ENCODE measurements at places on chromosomes 7 and 10. TPM values are rescaled to one million over a fixed set of nuclear protein-coding genes. Genes with fewer than 3 reads are reported as not detected.

DNA sequence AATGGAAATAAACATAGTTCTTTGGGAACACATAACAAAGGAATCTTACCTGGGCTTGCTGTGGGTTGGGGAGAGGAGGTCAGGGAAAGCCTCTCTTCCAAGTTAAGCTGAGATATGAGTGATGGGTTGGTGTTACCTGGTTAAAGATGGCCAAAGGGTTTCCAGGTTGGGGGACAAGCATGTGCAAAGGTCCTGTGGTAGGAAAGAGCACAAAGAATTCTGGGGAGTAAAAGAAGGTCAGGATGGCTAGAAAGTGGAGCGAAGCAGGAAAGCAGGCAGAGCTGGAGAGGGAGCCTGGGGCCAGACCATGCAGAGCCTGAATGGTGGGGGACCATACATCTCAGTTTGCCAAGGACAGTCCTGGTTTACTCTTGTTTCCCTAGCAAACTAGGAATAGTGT is 133.2 kb downstream of the CFAP58 start:
- DNase-seq = no peak

- DNase-seq = peak; percentile 97
Measured at GRCh38 chr7:75937958-75938786, 23.2 kb downstream of the POR start.

The PITX3 gene
- total RNA-seq = 6.5 TPM

DNA sequence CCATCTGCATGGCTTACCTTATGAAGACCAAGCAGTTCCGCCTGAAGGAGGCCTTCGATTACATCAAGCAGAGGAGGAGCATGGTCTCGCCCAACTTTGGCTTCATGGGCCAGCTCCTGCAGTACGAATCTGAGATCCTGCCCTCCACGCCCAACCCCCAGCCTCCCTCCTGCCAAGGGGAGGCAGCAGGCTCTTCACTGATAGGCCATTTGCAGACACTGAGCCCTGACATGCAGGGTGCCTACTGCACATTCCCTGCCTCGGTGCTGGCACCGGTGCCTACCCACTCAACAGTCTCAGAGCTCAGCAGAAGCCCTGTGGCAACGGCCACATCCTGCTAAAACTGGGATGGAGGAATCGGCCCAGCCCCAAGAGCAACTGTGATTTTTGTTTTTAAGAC is 12.4 kb downstream of the DUSP5 start:
- DNase-seq = no peak

The NUTM2E gene
- not detected for total RNA-seq

The OR13A1 gene
- not detected for total RNA-seq

Measured in LHCN-M2 (cell line).